Liver (tissue), 10 donors: ENCODE measurements at places on chromosomes 6 and 20.

DNA sequence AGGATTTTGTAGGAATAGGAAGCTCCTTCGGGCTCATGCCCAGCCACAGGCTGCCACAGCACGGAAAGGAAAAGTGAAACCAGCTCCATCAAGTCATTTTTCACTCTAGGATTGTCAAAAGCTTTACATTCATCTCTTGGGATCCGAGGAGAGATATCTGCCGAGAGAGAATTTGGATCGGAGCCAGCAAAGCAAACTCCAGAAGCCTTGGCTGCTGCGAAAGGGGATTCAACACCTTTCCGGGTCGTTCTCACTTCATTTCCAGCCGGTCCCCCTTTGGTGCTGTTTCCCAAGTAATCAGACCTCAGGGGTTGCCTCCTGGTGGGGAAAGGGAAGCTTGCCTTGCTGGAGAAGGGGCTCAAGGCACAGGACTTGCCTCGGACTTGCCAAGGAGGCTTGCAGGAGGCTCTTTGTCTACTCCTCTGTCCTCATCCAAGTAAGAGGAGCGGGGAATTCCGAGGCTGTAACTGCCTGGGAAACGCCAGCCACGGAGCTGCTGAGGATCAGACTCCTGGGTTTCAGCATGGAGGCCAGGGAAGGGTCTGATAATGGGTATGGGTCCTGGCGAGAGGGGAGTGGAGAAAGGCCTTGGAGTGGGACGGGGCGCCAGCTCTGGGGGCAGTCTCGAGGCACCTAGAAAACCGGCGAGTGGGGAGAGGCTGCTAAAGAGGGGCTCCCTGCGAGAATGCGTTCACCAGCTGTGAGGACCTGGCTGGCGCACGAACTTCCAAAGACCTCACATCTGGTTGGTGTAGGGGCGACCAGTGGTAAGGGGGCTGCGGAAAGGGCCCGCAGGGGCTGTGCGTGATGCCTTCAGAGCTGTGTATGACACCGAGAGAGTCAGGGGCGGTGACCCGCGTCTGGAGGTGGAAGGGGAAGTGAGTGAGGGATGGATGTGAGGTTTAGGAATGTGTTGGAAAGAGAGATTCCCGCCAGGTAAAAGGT is 702 bp downstream of the ETV7 start:
- H3K4me1 ChIP-seq: no peaks in the 10 kb centered on the region
- H3K27ac ChIP-seq: no peak overlapping the region

DNA sequence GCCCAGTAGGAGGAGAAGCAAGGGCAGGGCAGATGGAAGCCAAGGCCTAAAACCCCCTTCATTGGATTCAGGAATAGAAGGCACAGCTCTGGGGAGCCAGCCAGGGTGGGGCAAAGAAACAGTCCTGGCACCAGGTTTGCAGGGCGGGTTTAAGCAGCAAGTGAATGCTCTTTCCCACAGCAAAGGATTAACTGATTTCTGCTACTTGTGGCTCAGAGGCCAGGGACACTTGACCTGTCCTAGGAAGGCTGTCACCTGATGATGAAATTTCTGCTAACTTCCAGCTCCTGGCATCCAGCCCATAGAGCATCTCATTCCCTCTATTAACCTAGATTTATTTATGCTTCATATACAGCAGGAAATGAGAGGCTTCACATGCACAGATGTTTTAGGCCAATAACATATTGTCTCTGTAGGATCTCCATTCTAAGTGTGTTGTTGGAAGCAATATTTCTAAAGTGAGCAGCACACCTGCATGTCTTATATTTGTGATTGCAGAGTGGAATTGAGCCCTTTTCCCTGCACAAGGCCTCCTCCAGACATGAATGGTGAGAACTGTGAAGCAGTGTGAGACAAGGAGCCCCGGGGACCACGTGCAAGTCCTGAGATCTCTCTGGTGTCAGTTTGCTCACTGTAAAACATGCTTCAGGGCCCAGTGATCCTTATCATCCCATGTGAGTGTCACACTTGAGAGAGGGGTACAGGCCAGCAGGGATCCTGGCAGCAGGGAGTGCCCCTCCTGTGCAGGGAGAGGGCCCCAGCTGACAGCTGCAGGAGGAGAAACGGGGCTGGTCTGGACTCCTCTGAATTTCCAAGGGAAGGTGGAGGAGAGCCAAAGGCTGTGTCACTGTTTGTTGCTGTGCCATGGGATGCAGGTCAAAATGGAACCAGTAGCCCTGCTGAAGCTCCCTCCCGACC is 41.1 kb upstream of the CST5 start:
- H3K4me1 ChIP-seq: no peaks in the 10 kb centered on the region
- no peak overlapping the region for H3K27ac ChIP-seq
- no peak overlapping the region for H3K4me3 ChIP-seq
- DNase-seq: no peak
- peaks cover 2% of the 10 kb centered on the region for H3K27me3 ChIP-seq

GRCh38 chr6:68038815-68039408 is 596.2 kb upstream of the ADGRB3 start:
- no peak overlapping the region for H3K27ac ChIP-seq
- H3K36me3 ChIP-seq: no peaks in the 10 kb centered on the region
- no peak overlapping the region for H3K4me3 ChIP-seq

DNA sequence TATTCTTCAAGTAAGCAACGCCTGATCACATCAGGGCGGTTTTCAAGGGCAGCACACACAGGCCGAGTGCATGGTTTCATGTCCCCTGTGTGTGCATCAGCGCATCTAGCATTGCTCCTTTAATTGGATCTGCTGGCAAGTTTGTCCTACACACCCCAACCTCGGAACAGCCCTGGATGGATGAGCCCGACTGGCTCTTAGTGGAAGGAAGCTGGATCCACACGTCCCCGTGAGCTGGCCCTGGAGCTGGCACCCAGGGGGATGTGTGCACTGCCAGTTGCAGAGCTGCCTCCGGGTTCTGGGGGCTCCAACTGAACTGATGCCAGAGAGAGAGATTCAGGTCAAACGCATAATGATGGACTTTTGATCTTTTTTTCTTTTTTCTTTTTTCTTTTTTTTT is 39.2 kb upstream of the QKI start:
- no peak overlapping the region for H3K27ac ChIP-seq
- H3K4me3 ChIP-seq: no peak overlapping the region
- no peaks in the 10 kb centered on the region for H3K36me3 ChIP-seq
- no peaks in the 10 kb centered on the region for H3K27me3 ChIP-seq
- no peaks in the 10 kb centered on the region for H3K4me1 ChIP-seq

- no peak overlapping the region for H3K27ac ChIP-seq
- no peaks in the 10 kb centered on the region for H3K4me1 ChIP-seq
- no peak overlapping the region for H3K4me3 ChIP-seq
- no peak for DNase-seq
- H3K36me3 ChIP-seq: no peaks in the 10 kb centered on the region
Observed at GRCh38 chr6:169014211-169015197, 239.1 kb downstream of the THBS2 start.

- H3K27me3 ChIP-seq: no peaks in the 10 kb centered on the region
- no peak for DNase-seq
- no peaks in the 10 kb centered on the region for H3K4me1 ChIP-seq
- H3K4me3 ChIP-seq: no peak overlapping the region
Observed at GRCh38 chr20:55159230-55159629, 683.8 kb downstream of the DOK5 start.

- no peak overlapping the region for H3K4me3 ChIP-seq
- no peak for DNase-seq
- no peak overlapping the region for H3K27ac ChIP-seq
- H3K4me1 ChIP-seq: no peaks in the 10 kb centered on the region
- H3K36me3 ChIP-seq: no peaks in the 10 kb centered on the region
Observed at GRCh38 chr6:14063756-14064155, 53.8 kb upstream of the CD83 start.

DNA sequence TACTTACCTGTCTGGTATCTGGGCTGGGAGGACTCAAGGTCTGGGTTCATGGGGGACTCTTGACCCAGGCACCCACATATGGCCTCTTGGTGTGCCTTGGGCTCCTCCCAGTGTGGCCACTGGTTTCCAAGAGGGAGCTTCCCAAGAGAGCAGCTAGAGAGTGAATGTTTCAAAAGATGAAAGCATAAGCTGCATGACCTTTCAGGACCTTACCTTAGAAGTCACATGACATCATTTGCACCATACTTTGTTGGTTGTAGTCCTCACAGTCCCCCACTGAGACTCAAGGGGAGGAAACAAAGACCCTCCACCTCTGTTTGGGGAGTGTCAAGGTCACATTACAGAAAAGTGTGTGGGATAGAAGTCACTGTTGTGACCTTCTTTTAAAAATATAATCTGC is 13.9 kb downstream of the ACTR5 start:
- H3K27ac ChIP-seq: no peak overlapping the region
- no peak for DNase-seq
- H3K4me3 ChIP-seq: no peak overlapping the region
- H3K36me3 ChIP-seq: peaks cover 60% of the 10 kb centered on the region

DNA sequence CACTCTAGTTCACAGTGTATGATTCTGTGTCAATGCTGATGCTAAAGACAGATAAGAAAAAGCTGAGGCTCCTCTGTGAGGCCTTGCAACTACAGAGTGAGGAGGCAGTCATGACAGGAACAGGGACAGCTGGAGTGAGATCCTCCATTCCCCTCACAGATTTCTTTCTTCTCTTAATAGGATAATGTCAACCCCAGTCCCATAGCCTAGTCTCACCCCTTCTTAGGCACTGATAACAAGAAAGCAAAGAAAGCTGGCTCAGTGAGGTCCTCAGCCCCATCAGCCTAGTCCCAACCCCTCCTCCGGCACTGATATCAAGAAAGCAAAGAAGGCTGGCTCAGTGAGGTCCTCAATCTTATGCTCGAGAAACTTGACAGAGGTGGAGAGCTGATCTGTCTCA is 2.1 kb upstream of the PTCHD4 start:
- H3K4me3 ChIP-seq: no peak overlapping the region
- no peaks in the 10 kb centered on the region for H3K4me1 ChIP-seq
- H3K36me3 ChIP-seq: no peaks in the 10 kb centered on the region
- no peak overlapping the region for H3K27ac ChIP-seq
- H3K27me3 ChIP-seq: no peaks in the 10 kb centered on the region
- DNase-seq: no peak

GRCh38 chr20:4261333-4262284 is 246.3 kb upstream of the RNF24 start:
- DNase-seq: no peak
- no peak overlapping the region for H3K4me3 ChIP-seq
- H3K27me3 ChIP-seq: peaks cover 2% of the 10 kb centered on the region
- H3K36me3 ChIP-seq: no peaks in the 10 kb centered on the region
- H3K4me1 ChIP-seq: no peaks in the 10 kb centered on the region

- peak within 1 kb of the TSS; percentile 83 for H3K4me3 ChIP-seq
- peak; percentile 91 for DNase-seq
- H3K36me3 ChIP-seq: no peaks in the 10 kb centered on the region
- no peaks in the 10 kb centered on the region for H3K27me3 ChIP-seq
Observed at GRCh38 chr6:79536954-79537747, at the start of gene LCA5. Gene LCA5, minus strand, starts transcription at chr6:79537430. Its CDS starts 18,536 bp downstream, at chr6:79518894.

- no peaks in the 10 kb centered on the region for H3K4me1 ChIP-seq
- H3K27ac ChIP-seq: no peak overlapping the region
Observed at GRCh38 chr20:11137688-11138087, 463.9 kb upstream of the JAG1 start.

DNA sequence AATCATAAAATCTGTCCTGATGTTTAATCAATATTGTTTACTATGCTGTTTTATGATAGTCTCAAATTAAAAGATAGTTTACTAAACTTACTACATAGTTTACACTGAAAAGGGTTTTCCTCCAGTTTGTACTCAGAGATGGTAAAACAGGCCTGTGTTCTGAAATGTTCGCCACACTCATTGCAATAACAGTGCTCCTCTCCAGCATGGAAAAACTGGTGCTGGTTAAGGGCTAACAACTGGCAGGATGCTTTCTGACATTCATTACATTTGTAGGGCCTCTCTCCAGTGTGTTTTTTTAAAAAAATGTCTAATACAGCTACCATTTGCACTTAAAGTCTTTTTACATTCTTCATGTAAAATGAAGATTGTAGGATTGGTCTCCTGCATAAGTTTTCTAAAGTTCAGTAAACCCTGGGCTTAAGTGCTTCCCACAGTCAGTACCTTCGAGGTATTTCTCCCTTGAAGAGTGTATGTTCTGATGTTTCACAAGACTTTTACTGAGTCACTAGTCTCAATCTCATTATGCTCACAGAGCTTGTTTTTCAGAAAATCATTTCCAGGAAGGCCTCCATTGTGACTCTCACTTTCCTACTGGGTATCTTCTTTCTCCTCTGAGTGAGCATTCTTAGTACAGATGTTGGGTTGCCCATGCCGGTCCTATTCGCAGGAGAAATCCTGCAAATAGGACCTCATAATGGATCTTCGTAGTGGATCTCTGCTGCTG is 8.7 kb upstream of the ZSCAN12 start:
- no peaks in the 10 kb centered on the region for H3K4me1 ChIP-seq
- H3K36me3 ChIP-seq: no peaks in the 10 kb centered on the region
- no peak for DNase-seq

DNA sequence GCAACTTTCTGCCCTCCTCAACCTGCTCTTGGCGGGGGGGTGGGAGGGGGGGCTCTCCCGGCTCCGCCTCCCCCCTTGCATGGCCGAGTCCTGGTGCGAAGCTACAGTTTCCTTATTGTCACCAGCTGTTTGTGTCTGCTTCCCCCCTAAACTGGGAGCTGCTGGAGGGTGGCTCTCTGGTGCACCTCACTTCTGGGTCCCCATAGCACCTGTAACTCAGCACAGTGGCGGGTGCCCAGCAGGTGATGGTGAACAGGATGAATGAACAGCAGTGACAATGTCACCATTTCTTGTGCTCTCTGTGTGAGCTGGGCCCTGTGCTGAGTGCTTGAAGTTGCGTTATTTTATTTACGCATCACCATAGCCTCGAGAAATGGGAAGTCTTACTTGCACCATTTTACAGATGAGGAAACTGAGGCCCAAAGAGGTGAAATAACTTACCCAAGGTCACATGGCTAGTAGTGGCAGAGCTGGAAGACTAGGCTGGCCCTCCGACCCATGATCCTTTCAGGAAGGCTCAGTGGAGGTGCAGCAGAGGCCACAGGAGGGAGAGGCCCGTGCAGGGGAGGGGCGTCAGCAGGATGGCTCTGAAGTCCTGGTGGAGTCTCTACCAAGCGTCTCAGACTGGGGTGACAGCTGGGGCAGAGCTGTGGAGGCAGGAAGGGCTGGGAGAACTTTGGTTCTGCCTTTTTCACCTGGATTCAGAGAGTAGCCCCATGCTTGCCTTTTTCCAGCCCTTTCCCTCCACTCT is 41.8 kb downstream of the SRC start:
- H3K36me3 ChIP-seq: no peaks in the 10 kb centered on the region
- no peak for DNase-seq
- H3K27ac ChIP-seq: no peak overlapping the region
- peaks cover 5% of the 10 kb centered on the region for H3K4me1 ChIP-seq
- no peak overlapping the region for H3K4me3 ChIP-seq

GRCh38 chr6:80440496-80441115 is 334.1 kb downstream of the BCKDHB start:
- DNase-seq: no peak
- no peaks in the 10 kb centered on the region for H3K4me1 ChIP-seq
- no peaks in the 10 kb centered on the region for H3K36me3 ChIP-seq
- no peak overlapping the region for H3K4me3 ChIP-seq
- no peaks in the 10 kb centered on the region for H3K27me3 ChIP-seq
- H3K27ac ChIP-seq: no peak overlapping the region

- no peak overlapping the region for H3K27ac ChIP-seq
- no peak overlapping the region for H3K4me3 ChIP-seq
- DNase-seq: no peak
- H3K4me1 ChIP-seq: no peaks in the 10 kb centered on the region
- no peaks in the 10 kb centered on the region for H3K36me3 ChIP-seq
Observed at GRCh38 chr20:22768266-22769178, 184.2 kb upstream of the FOXA2 start.

- no peak overlapping the region for H3K27ac ChIP-seq
- no peaks in the 10 kb centered on the region for H3K4me1 ChIP-seq
- H3K4me3 ChIP-seq: no peak overlapping the region
Observed at GRCh38 chr6:15677822-15678221, 15.0 kb upstream of the DTNBP1 start.

- H3K36me3 ChIP-seq: no peaks in the 10 kb centered on the region
- peaks cover 46% of the 10 kb centered on the region for H3K4me1 ChIP-seq
- DNase-seq: no peak
- peak overlapping the region; percentile 83 for H3K4me3 ChIP-seq
- peak overlapping the region; percentile 89 for H3K27ac ChIP-seq
Observed at GRCh38 chr6:30570263-30570662, 979 bp upstream of the ABCF1 start.
